ENCODE measurements at places on chromosomes 4 and X.

GRCh38 chr4:109298279-109299010 lies 4.0 kb downstream of the COL25A1 start:
- DNase-seq, result no peak

DNA sequence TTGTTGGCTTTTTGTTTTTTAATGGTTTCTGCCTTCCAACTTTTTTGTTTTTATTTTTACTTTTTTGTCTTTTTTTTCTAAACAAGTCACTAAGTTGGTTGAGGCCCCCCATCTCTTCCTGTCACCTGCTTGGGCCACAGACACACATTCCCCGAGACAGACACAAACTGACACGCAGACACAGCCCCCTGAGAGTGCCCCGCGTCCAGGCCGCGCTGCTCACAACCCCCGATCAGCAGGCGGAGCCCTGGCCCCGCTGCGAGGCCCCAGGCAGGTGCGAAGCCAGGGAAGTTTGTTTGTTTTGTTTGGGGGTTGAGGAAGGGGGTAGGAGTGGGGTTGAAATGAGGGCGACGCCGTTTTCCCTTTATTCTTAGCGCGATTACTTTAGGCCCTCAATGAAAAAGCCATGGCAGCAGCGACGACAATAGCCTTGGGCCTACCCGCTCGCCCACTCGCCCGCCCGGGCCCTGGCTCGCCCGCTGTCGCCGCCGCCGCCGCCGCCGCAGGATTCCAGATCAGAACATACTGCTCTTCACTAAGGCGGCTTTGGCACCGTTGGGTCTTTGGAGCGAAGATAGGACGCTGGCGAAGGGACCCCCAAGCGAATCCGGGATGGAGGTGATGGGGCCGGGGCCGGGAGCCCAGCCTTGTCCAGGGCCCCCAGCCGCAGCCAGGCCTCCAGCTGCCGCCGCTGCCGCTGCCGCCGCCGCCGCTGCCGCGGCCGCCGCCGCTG lies 3.1 kb downstream of the PHOX2B start:
- no peak for DNase-seq

DNA sequence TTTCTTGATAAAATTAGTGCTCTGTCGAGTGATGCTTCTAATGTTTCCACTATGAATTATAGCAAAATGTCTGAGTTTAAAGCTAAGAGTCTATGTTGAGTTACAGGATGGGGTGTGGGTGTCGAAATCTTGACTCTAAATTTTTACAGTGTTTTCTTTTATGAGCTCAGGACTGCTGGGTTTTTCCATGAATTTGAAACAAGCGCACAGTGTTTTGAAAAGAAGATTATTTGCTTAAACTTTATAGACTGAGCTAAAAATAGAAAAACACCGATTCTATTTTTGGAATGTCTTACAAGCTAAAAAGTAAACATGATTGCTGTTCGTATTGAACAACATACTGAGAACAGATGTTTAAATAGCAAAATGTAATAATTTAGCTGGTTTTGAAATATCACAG lies 7.5 kb downstream of the PTTG2 start:
- no peak for DNase-seq

DNA sequence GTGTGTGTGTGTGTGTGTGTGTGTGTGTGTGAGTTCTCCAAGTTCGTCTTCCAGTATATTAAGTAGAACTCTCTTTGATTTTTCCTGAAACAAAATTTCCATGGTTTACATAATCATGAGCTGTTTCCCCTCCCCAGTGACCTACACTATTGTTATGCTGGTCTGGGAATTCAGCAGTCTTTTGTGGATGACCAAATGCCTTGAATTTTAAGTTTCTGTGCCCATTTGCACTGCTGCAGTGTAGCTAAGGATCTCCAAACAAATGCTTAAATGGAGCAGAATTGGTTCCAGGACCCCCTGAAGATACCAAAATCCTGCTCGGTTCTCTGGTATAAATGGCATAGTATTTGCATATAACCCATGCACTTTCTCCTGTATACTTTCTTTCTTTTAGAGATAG lies 77.2 kb upstream of the SLC34A2 start:
- no peak for DNase-seq

GRCh38 chr4:148004228-148004857 lies 272.5 kb downstream of the ARHGAP10 start:
- no peak for DNase-seq

DNA sequence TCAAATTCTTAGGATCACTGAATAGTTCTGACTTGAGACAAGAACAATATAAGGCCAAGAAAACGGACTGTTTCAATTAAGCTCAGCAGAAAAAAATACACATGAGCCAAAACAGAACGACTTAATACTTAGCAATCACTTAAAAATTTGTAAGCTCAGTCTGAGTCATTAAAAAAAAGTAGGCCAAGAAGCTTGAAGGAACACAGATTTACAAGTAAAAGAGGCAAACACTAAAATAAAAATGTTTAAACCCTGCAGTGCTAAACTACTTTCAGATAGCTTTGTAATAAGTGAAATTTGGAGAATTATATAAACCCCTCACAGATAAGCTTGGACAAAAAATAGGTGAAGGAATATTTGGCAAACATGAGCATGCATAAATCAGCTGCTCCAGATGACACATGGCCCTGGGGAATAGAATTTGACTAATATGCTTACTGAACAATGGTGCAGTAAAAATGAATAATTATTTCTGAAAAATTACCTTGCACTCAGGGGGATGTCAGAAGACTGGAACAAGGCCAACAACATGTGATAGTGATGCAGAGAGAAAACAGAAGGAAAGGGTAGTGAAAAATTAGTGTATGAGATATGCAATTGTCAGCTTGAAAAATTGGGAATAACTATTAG lies 49.6 kb downstream of the LNX1 start:
- DNase-seq, result peak; percentile 86

- DNase-seq, result no peak
These were observed 847.9 kb downstream of the RAB28 start for GRCh38 chr4:12636191-12636590.

- DNase-seq, result peak; percentile 19
These were observed 82.3 kb downstream of the SPRY1 start for GRCh38 chr4:123478859-123479345.

- no peak for DNase-seq
These were observed 31.8 kb downstream of the CPLX1 start for GRCh38 chr4:793941-794621.

DNA sequence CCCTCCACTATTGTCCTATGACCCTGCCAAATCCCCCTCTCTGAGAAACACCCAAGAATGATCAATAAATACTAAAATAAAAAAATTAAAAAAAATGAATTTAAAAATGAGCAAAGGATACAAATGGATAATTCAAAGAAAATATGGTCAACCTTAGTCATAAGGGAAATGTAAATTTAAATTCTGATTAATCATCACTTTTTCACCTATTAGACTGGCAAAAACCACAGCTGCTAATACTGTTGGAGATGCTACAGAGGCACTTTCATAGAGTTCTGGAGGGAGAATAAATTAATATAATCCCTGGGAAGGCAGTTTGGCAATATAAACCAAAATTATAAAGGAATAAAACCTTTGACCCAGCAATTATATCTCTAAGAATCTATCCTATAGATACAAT lies 50.3 kb downstream of the LRBA start:
- DNase-seq, result no peak

GRCh38 chr4:15001248-15001868 lies 923 bp upstream of the CPEB2 start:
- peak; percentile 83 for DNase-seq

DNA sequence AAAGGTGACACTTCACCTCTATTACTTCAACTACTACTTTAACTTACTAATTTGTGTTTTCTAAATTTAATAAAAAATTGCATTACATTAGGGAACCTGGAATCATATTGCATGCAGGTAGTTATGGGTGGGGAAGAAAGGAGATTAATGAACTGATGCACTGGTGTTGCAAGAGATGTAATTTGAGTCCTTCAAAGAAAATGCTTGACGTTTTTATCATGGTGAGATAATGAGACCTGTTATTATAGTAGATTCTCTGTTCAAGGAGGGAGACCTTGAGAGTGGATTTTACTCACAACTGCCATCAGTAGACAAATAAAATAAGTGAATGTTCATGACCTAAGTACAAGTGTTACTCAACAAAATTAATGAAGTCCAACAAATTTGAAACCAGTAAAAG lies 26.4 kb upstream of the MED14 start:
- no peak for DNase-seq

- DNase-seq, result no peak
These were observed 7.8 kb upstream of the ATP2B3 start for GRCh38 chrX:153509592-153509991.

GRCh38 chr4:16627999-16628398 lies 270.4 kb downstream of the LDB2 start:
- DNase-seq, result peak; percentile 92

- no peak for DNase-seq
These were observed 264.8 kb upstream of the IGFBP7 start for GRCh38 chr4:57374866-57375595.

DNA sequence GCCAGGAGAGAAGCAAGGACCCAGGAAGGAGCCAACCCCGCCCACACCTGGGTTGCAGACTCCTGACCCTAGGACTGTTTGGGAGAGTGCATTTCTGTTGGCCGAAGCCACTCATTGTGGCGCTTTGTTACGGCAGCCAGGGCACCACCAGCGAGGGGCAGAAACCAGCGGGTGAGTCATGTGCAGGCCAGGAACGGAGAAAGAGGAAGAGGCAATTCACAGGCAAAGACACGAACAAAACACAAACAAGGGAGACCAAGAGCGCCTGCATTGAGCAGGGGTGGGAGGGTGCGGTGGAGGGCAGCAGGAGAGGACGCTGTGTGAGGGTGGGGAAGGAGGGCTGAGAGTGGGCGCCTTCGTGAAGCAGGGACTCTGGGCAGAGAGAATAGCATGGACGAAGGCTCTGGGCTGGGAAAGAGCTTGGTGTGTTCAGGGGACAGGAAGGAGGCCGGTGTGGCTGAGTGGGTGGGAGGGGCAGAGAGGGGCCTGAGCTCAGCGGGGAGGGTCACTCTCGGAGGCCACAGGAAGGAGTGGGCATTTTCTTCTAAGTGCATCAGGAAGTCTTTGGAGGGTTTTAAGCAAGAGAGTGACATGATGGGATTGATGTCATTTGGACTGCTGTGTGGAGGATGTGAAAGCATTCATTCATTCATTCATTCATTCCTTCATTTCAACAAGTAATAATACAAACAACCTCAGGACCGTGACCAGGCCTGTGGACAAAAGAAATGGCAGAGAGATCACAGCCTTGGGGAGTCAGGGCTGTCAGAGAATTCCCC lies 12.2 kb upstream of the WFS1 start:
- no peak for DNase-seq

DNA sequence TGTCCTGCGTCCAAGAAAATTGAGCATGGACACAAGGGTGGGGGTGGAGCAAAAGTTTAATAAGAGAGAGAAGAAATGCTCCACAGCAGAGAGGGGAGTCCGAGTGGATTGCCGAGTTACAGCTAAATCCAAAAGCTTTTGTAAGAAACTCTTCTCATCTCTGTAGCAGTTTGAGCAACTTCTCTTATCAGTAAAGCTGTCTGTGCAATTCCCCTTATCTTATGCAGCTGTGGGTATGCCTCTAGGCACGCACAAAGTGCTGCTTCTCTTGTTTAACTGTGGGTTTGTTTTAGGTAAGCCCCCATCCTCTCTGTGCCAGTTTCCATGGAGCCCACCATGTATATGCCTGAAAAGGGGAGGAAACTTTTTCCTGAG lies 44.8 kb downstream of the HMGB2 start:
- DNase-seq, result no peak

DNA sequence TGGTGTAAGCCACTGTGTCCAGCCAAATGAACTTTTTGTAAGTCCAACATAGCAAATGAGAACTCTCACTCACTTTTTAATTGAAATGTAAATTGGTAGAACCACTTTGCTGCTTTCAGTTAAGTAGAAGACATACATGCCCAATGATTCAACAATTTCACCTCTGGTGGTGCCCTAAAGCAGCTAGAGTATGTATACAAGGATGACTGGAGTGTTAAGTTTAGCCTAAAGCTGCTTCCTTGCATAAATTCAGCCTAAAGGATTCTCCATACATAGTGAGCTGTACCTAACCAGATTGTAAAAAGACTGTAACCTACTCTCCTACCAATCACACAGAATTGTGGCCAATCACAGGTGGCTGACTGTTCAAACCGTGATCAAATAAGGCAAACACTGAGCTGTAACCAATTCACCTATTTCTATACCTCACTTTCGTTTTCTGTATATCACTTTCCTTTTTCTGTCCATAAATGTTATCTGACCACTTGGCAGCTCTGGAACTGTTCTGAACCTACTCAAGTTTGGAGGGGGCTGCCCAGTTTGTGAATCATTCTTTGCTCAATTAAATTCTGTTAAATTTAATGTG lies 39.9 kb downstream of the PDS5A start:
- no peak for DNase-seq

DNA sequence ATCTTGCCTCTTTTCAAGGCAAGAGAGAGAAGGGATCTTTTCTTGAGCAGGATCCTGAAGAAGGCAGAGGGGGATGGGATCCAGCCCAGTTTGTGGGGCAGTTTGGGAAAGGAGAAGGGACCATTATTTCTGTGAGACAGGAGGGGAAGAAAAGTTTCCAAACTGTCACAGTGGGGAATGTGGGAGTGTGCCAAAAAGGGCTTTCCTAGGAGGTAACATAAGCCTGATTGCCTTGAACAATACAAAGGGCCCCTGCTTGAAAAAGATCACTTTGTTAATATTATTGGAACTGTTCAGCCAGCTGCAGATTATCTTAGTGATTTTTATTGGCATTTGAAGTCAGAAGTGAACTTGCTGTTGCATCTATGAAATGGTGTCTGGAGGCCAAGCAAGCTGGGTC lies 55.2 kb downstream of the MTM1 start:
- DNase-seq, result no peak

- no peak for DNase-seq
These were observed 113.6 kb downstream of the SPRY1 start for GRCh38 chr4:123510221-123510620.

GRCh38 chr4:23061431-23061830 lies 368.7 kb downstream of the GBA3 start:
- DNase-seq, result no peak

- DNase-seq, result no peak
These were observed 325.2 kb upstream of the AADAT start for GRCh38 chr4:170414961-170415360.

DNA sequence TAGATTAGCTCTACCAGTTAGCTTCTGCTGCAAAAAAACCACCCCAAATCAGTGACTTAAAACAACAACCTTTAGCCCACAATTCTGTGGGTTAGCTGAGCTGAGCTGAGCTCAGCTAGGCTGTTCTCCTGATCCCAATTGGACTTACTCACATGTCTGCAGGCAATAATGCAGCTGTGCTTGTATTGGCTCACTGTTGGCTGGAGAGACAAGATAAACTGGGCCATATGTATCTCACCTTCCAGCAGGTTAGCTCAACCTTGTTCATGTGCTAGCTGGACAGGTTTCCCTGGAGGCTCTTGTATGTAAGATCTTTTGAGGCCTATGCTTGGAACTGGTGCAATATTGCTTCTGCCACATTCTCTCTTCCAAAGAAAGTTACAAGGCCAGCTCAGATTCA lies 261.5 kb upstream of the ADGRL3 start:
- DNase-seq, result no peak

Measured in AG04449 (cell line).